ENCODE measurements at places on chromosomes 2 and 18. TPM values are rescaled to one million over a fixed set of nuclear protein-coding genes. Genes with fewer than 3 reads are reported as not detected.
A peak's percentile ranks its signal among the peaks of the same experiment; 100 is the strongest.

- no peak for DNase-seq
These were observed 53.6 kb downstream of the TSHZ1 start for GRCh38 chr18:75264195-75264594.

- no peak for DNase-seq
These were observed 73.4 kb downstream of the MARCHF4 start for GRCh38 chr2:216298719-216299495.

- no peak for DNase-seq
These were observed 6.6 kb downstream of the NTSR2 start for GRCh38 chr2:11663427-11663826.

DNA sequence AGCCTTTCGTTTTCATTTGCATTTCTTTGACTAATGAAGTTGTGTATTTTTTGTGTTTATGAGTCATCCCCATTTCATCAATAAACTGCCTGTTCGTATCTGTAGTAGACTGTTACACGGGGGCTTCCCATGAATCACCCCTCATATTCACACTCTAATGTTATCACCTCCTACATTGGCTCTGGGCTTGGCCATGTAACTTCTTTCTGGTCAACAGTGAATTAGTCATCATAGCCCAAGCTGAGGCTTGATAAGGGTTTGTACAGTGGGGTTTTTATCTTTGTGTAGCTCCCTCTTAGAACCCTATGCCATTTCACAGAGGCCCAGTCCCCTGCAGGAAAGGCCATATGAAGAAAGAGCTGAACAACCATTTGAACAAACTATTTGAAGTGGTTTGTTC is 151.0 kb downstream of the CCBE1 start:
- DNase-seq = no peak

DNA sequence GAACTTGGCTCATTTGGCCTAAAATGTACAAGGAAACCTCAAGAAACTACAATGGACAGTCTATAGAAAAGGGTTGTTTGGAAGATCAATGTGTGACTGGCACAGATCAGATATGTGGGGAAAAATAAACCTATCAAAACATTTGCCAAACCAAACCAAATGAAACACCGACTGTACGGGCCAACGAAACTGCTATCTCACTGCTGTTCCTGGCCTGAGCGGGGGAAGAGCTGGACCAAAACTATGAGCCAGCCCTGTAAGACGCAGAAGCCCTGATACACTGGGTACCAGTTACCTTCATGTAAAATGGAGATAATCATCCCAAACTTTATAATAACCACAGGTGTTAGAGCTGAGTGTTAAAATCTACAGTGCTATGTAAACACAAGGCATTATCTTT is 11.7 kb downstream of the CDC42EP3 start:
- DNase-seq = no peak

The SERPINB4 gene
- polyA plus RNA-seq = 0.08 TPM

DNA sequence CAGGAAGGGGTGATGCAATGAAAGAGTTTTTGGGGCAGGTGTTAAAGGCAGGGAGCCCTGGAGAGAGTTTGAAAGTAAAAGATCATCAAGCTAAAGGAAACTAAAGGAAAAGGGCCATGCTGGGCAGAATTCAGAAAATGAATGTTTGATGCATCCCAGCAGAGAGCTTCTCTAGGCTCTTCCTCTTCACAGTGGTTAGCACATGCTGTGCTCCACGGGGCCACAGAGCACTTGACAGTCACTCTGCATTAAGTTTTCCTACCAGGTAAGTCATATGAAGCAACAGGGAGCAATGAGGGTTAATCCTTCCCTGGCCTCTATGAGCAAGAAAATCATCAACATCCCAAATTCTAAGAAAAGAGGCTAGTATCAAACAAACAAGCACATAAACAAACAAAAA is 895.2 kb downstream of the TRIB2 start:
- DNase-seq = no peak

DNA sequence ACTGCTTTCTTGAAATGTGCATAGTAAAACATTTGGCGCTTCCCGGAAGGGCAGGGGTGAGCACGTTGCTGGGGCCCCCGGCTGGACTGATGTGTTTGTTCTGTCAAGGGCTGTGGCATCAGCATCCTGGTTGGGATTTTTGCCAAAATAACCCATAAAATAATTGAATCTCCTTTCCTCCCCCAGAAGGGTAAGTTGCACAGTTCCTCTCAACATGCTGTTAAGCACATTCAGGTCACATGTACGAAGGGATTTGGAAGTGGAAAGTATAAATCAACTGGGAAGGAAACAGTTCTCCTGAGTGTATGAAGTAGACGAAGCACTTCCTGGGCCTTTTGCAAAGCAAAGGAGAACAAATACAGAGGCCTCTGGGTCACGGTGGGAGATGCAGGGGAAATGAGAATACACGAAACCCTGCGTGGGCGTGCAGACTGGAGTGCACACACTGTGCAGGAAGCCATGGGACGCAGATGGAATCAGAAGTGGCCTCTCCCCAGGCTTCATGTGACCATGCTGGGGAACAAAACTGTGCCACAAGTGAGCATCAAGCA is 183.9 kb downstream of the LPIN1 start:
- DNase-seq = peak; percentile 53

- no peak for DNase-seq
These were observed 71.9 kb downstream of the VWC2L start for GRCh38 chr2:214482728-214483127.
